ENCODE measurements at places on chromosomes 4 and X. TPM values are rescaled to one million over a fixed set of nuclear protein-coding genes. Genes with fewer than 3 reads are reported as not detected.

Gene ELK1
- 37.0 TPM for total RNA-seq

Gene STPG2
- total RNA-seq = not detected

Gene NXF2B
- total RNA-seq = not detected

Gene RNF175
- not detected for total RNA-seq

Gene DMRTC1B
- total RNA-seq = not detected

Gene SLC9B1
- total RNA-seq = not detected

Gene TMEM271
- not detected for total RNA-seq

Gene RNF128
- total RNA-seq = not detected

Gene F11
- total RNA-seq = not detected

Gene HSFX2
- total RNA-seq = 0.13 TPM

Gene HTN3
- total RNA-seq = not detected

Gene MAGEB17
- not detected for total RNA-seq

Gene ODAPH
- total RNA-seq = not detected

Gene CXCL10
- not detected for total RNA-seq
